NCI-H1417 treated with DMSO at 0.1 percent for 48 hours (cell line): ENCODE measurements at places on chromosomes 6 and 20.
A peak's percentile ranks its signal among the peaks of the same experiment; 100 is the strongest.

GRCh38 chr6:84785671-84786070, 21.3 kb upstream of the TBX18 start:
- DNase-seq: no peak

GRCh38 chr6:35654883-35655282, 33.8 kb downstream of the FKBP5 start:
- no peak for DNase-seq

GRCh38 chr20:14488212-14488611, 150.8 kb upstream of the FLRT3 start:
- no peak for DNase-seq

GRCh38 chr6:146289816-146290588, 253.6 kb upstream of the RAB32 start:
- DNase-seq: no peak

GRCh38 chr6:12436224-12436623, 146.1 kb downstream of the EDN1 start:
- DNase-seq: no peak

- DNase-seq: no peak
These were observed 32.8 kb downstream of the CD164 start for GRCh38 chr6:109349419-109349987.

- no peak for DNase-seq
These were observed 44.5 kb downstream of the ATG5 start for GRCh38 chr6:106281088-106281487.

DNA sequence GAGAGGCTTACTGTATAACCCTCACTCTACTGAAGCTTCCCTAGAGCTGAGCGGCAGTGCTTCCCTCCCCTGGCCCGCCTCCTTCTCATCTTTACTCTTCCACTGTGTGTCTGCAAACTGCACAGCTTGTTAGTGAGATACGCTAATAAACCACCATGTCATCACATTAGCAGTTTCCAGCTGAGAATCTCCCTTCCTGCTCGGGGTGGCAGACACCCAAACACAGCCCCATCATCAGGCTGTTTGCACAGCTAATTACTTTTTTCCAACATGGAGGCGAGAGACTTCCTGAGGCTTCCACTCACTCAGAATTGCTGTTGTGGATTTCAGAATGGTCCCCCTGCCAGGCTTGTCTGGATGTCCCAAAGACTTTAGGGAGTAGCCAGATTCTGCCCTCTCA, 444.9 kb upstream of the SULF2 start:
- no peak for DNase-seq

- DNase-seq: peak; percentile 73
These were observed 274.0 kb downstream of the MAFB start for GRCh38 chr20:40414843-40415615.

DNA sequence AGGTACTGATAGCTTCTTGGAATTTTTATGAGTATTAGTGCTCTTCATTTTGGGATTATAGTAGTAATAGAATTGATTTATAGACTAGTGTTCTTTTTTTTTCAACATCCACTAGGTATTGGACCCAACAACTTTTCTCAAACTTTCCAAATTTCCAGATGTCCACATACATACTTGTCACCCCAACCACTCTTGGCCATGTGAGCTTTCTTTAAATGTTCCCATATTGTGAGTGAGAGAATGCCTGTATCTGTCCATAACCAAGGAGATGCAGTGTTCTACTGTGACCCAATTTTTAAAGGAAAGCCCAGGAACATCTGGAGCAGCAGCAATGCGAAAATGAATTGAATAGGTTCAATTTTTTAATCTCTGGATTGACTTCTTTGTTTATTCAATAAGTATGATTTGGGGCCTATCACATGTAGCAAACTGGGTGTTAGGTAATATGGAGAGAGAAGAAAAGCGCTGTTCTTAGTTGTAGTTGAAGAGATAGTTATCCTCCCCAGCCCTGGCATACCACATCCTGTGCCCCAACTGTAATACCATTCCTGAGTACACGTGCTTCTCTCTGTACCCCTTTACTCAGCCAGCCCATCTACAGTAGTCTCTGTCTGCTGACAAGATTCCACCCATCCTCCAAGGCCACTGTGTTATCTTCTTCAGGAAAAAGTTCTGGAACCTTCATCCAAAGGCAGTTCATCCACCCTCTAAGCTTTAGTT, 116.8 kb upstream of the SUPT3H start:
- no peak for DNase-seq

DNA sequence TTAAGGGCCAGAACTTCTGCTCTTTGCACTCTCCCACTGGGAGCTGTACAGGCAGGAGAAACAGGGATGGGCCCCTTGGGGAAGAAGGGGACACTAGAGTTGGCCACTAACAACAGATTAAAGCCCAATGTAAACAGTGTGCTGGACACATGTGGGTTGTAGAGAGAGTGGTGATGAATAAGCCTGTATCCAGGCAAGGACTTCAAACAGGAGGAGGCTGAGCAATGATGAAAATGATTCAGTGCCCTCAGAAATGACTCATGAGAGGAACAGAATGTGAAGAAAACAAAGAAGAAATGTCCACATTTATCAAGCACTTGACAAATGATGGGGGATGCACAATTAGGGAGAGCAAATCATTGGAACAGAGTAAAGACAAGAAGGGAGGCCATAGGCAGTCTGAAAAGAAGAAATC, 242.3 kb downstream of the TBX18 start:
- no peak for DNase-seq

DNA sequence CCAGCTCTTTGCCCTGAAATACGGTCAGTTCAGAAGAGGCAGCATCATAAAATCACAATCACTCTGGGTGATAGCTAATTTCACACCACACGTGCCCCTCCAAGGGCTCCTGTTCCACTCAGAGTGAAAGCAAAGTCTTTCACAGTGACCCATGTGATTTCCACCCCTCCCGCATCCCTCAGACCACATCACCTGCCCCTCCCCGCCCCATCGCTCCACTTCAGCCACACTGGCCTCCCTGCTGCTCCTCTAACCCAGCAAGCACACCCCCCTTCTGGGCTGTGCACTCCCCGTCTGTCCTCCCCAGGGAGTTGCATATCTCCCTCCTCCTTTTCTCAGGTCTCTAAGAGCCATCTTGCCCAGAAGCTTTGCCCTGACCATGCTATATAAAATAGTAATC, 74.5 kb downstream of the PSMG4 start:
- DNase-seq: no peak

- no peak for DNase-seq
These were observed 147.1 kb upstream of the RREB1 start for GRCh38 chr6:6960571-6961251.

DNA sequence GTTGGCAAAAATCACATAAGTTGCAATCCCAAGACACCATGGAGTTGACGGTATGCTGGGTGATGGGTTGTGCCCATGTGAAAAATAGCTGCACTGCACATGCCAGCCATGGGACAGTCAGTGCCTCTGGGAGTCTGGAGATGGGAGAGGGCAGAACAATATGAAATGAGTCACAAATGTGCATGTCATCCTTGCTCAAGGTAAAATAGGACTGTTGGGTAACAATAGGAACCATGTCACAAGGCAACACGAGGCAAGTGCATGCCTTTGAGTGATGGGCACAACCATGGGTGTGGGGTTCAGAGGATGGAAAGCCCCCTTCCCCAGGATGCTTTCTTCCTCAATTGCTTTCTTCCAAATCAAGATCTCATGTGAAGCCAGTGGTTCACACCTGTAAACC, 70.5 kb upstream of the PIM1 start:
- no peak for DNase-seq

GRCh38 chr6:11755725-11756124, 22.9 kb downstream of the ADTRP start:
- DNase-seq: no peak

DNA sequence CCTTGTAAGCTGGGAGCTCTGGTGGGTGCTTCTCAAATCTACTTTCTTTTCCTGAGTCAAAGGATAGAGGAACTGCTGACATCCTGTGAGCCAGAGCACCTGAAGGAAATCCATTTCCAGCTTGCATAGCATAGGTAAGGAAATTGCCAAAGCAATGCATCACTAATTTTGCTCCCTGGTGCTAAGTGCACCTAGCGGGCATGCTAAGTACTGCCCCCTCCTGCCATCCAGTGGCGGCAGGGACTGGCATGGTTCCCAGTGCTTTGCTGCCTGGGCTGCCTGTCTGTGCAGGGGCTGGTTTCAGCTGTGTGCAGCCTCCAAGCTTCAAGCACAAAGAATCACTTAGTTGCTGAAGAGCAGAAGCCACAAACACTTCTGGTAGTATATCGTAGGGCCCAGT, 63.9 kb downstream of the FARS2 start:
- DNase-seq: no peak

GRCh38 chr6:34658605-34659265, 37.8 kb downstream of the ILRUN start:
- DNase-seq: no peak
